ENCODE measurements at places on chromosomes 3 and 15. TPM values are rescaled to one million over a fixed set of nuclear protein-coding genes. Genes with fewer than 3 reads are reported as not detected.

The SGO1 gene
- total RNA-seq: 18.2 TPM

- no peak for DNase-seq
Observed at GRCh38 chr3:27201492-27201891, 167.7 kb downstream of the NEK10 start.

DNA sequence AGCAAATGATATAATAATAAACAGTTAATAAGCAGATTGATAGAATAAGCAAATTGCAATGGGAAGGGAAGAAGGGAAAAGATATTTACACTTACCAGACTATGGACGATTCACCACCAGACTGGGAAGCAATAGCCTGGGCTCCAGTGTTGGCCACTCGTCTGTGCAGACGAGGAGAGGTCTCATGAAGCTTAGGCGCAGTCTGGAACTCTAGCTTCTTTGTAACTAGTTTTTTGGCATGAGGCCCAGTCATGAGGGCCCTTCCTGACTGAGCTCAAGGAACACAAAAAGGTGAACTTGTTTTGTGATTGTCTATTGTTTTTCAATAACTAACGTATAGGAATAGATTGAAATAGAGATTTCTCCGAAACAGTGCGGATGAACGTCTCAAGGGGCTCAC is 63.3 kb upstream of the GATM start:
- DNase-seq: no peak

DNA sequence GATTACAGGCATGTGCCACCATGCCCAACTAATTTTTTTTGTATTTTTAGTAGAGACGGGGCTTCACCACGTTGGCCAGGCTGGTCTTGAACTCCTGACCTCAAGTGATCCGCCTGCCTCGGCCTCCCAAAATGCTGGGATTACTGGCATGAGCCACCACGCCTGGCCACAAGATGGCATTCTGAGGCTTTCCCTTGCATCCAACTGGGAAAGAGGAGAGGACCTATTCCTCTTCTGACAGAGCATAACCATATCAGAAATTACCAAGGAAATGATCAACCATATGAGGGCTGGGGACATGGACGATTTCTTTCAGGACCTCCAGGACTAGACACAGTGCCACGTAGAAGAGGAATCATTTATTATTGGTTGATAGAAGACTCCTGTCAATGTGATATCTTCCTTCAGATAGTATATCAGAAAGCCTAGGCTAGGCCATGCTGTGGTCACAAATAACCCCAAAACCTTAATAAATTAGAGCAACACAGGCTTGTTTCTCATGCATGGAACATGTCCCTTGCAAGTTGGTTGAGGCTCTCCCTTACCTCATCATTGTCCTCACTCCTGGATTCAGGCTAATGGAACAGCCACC is 372.3 kb upstream of the IL12A start:
- peak; percentile 70 for DNase-seq

The OR5H1 gene
- not detected for total RNA-seq

DNA sequence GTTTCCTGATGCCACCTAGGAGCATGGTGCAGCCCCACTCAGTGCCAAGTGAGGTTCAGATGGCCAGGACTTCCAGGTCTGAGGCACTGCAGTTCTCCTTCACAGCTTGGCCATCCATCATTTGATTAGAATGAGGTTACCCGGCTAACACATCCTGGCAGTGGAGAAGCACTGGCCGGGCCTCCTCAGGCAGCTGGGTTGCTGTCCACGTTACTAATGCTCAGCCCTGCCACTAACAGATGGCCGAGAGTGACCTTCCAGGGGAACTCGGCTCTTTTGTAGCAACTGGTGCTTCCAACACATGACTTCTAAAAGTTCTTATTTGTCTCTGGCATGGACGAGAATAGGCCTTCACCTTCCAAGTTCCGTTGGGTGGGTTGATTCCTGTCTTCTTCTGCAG is 204.6 kb upstream of the CFAP20DC start:
- no peak for DNase-seq

The SPATA12 gene
- total RNA-seq: 1.6 TPM

The AMT gene
- 0.58 TPM for total RNA-seq

The GCNT3 gene
- total RNA-seq: 0.79 TPM

- peak; percentile 61 for DNase-seq
Observed at GRCh38 chr3:37855363-37855970, 6.2 kb upstream of the CTDSPL start.

The CNTN6 gene
- not detected for total RNA-seq

DNA sequence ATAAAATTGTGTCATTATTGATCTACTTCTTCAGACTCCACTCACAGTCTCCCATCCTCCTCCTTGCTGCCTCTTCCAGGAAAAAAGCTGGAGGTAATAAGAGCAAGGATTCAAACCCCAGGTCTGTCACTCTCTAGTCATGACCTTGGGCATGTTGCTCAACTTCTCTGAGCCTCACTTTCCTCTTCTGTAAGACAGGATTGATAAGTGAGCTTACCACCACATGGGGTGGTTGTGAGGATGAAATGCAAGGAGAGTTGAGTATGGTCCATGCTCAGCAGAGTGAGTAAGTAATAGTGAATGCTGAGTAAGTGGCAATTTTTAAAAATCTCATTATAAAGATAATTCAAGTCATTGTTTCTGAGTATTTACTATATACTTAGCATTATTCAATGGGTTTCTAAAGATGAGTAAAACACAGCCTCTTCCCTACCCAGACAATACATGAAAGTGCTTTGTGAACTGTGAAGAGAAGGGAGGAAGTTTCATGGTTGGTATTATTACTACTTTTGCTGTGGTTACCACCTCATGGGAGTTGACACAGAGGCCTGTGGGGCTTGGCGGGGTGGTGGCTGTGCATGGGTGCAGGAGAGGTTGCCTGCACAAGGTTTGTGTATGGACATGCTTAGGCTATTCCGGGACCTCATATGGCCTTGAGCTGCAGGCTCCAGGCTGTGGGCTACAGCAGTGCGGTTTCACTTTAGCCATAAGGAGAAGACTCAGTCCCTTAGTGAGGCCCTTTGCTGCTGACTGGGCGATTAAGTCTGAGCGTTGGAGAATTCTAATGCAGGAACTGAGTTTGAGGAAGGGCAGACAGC is 30.0 kb downstream of the SLC6A11 start:
- no peak for DNase-seq

DNA sequence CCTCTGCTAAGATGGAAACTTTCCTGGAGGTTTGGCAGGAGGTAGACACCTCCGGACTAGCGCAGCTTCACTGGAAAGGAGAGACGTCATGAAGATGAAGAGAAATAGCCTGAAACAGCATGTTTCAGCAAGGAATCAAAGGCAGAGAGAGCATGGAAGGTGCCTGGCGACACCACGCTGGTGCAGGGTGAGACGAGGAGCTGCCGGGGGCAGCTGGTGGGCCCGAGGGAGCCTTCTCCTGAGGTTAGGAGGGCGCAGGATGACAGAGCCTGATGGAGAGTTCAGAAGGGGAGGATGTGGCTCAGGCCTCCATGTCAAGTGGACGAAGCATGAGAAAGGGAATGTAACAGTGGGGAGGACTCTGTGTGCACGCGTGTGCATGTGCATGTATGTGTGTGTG is 113.6 kb downstream of the TPRA1 start:
- DNase-seq: no peak
